ENCODE measurements at places on chromosomes 1 and 21.

DNA sequence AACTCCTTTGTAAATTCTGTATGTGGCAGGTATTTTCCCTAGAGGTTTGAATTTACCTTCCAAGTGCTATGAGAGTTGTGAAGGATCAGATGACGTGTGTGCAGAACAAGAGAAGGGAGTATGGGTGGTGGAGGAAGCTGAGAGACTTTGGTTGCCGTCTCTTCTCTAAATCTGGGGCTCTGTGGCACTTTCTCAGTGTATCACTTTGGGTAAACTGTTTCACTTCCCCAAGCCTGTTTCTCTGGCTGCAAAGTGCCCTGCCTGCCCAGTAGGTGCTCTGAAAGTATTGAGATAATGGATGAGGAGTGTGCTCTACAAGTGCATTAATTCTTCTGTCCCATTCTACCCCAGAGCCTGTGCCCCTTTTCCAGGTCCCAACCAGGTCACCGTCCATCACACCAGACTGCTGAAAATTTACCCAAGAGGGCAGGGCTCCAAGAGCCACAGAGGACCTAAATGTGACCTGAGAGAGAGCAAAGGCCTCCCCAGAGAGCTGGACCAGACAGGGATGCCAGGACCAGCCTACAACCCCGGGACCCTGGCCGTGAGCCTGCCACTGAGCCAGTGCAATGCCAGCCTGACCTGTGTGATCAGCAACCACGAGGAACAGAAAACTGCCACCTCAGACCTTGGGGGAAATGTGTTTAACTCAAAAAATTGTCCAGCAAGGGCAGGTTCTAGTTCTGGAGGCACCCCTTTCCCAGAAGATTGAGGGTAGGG, 131.6 kb upstream of the ETV3 start:
- no peak for DNase-seq

DNA sequence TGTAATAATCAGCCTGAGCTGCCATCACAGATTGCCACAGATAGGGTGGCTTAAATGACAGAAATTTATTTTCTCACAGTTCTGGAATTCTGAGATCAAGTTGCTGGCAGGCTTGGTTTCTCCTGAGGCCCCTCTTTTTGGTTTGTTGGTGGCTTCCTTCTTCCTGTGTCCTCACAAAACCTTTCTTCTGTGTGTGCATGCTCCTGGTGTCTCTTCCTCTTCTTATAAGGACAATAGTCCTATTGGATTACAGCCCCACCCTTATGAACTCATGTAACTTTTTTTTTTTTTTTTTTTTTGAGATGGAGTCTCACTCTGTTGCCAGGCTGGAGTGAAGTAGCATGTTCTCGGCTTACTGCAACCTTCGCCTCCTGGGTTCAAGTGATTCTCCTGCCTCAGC, 41.0 kb upstream of the F3 start:
- DNase-seq: no peak

- DNase-seq: no peak
Observed at GRCh38 chr1:221663321-221663720, 78.6 kb downstream of the DUSP10 start.

DNA sequence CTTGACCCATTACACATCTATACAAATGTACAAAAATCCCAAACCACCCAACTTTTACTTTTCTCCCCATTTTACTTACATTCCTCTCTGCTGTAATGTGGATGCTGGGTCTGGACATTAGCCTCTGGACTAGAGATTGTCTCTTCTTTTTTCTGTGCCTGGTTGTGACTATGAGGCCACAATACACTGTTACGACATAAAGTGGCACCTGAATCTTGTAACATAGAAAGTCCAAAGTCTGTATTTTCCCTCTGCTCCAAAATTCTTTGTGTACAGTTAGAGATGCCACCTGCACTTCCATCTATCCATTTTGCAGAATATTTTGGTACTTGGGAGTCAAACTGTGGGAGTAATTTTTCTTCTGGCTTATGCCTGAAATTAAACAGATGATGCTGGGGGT, 22.7 kb downstream of the C21orf91 start:
- DNase-seq: no peak

- DNase-seq: no peak
Observed at GRCh38 chr1:206672844-206673758, 11.6 kb upstream of the MAPKAPK2 start.

- no peak for DNase-seq
Observed at GRCh38 chr21:34580181-34580700, 34.7 kb downstream of the RCAN1 start.

DNA sequence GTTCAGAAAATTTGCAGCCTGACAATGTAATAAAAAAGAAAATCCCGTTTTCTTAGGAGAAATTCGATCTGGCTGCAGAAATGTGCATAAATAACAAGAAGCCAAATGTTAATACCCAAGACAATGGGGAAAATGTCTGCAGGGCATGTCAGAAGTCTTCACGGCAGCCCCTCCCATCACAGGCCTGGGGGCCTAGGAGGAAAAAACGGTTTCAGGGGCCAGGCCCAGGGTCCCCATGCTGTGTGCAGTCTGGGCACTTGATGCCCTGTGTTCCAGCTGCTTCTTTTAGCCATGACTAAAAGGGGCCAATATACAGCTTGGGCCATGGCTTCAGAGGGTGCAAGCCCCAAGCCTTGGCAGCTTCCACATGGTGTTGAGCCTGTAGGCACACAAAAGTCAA, 6.5 kb upstream of the PRDX6 start:
- DNase-seq: no peak

DNA sequence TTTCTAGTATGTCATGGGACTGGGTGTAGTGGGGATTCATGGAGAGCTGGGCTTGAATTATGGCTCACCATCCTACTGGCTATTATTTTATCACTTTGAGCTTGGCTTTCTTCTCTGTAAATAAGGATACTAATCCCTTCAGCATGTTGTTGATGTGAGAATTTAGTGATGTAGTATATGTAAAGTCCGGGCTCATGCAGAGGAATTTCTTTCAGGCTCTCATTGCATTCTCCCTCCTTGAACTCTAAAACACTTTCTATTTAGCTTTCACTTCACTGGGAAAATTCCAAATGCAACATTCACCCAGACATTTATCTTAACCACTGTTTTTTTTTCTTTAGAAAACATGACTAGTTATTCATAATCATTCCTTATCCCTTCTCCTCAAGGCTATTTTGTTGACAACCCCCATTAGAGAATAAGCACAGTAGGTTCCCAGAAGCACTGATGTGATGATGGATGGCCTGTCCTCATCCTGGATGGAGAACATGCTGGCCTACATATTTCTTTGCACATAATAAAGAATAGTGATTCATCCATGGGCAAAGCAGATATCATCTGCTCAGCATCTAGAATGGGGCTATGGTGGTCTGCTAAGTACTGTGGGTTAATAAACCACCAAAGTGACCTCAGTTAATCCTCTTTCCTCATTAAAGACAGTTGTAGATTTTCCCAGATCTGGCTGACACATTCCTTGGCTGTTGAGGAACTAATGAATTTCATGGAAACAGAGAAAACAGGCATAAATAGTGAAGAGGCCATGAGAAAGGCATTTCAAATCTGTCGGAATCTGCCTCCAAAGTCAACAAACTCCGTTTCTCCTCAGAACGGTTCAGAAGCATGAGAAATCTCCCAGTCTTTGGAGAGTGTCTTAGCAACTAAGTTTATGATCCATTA, 68.0 kb upstream of the CYP2J2 start:
- no peak for DNase-seq

- DNase-seq: no peak
Observed at GRCh38 chr1:5616366-5617178, 375.7 kb downstream of the NPHP4 start.

DNA sequence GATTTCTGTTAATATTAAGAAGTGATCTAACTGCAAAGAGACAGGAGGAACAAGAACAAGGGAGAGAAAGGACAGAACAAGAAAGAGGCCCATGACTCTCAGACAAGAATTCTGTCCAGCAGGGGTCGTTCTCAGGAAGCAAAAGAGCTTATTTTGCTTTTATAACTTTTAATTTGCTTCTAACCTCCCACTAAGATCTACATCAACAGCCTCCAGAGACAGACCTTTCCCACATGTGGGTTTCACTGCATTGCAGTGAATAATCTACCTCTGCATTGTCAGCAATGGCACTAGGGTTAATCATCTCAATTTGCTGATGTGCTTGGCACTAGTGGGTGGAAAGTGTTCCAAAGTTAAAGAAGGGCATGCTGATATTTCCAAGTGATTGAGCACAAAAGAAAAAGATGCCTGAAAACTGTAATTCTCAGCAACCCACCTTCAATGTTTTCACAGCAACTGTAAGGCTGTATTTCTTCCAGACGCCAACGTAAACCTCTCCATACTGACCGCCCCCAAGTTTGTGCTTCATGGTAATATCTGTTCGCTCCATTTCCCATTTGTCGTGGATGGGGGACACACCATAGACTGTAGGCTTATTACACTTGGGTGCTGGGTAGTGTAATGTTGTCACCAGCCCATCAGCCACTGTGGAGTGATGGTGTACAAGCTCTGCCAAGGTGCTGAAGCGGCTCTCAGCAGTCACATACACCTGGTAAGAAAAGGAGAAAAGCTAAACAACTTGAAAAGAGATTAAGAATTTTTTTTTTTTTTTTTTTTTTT, 39.5 kb downstream of the TOR3A start:
- DNase-seq: no peak

DNA sequence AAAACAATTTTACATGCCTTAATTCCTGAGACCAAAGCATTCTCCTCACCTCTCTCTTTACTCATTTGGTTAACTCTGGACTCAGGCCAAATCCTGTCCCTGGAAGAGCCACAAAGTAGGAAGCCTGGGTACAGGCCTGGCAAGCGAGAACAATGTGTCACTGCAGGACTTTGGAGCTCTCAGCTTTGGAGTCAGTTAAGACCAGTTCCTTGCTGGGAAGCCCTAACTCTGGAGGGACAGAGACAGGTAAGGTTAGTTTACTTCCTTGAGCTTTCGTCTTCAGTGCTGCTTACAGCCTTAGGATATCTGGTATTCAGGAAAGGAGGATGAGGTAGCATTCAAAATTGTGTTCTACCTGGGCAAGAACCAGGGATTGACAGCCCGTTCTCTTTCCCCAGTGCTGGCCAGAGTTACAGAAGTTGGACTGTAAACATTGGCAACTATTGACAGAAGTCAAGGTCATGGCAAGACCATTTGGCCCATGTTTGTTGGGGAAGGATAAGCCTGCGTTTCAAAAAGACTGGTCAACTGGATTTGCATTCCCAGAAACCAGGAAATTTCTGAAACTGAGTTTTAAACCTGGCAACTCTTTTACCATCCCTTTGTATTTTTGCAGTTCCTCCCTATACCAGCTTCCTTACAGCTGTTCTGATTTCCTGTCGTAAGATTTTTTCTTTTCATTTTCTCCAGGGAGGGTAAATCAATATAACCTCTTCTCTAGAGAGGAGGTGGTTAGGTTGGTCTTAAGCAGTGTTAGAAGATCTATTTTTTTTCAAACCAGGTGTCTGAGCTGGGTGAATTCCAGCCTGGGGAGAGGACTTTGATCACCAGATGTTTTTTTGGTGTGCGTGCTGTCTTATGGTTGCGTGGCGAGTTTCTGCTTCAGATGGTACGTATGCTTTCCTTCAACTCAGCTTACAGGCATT, at the start of gene C4BPB:
Gene C4BPB, plus strand, starts transcription at position 160 of the 926 bp plus-strand sequence. Its CDS starts 672 bp downstream, at position 832.
- no peak for DNase-seq

DNA sequence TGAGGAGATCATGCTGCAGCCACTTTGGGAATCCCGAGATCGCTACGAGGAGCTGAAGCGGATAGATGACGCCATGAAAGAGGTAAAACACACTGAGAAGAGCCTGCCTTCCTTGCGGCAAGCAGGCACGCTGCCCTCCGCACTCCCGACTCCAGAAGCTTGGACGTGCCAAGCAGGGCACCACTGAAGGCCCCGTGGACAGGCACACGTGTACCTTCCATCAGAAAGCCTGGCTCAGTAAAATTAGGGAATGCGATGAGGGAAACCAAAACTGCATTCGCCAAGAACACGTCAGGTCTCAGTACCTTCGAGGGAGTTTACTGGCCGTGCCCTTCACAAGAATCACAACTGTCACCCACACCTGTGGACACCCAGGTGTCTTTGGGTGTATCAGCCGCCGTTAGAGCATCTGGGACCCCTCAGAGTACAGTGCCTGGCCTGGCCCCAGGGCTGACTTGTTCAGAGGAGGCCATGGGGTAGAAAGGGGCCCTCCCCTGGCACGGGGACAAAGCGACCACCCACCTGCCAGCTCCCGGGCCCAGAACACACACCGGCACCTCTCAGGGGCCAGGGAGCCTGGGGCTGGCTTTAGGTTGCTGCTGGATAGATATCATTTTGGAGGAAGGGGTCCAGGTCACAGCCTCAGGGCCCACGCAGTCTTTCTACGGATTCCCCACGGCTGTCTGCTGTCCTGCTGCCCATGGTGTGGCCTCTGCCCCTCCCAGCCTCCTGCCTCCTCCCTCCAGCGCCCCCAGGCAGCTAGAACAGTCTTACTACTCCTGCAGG, 108.4 kb downstream of the WDR4 start:
- no peak for DNase-seq

GRCh38 chr1:6258675-6259074, 2.2 kb downstream of the GPR153 start:
- no peak for DNase-seq

DNA sequence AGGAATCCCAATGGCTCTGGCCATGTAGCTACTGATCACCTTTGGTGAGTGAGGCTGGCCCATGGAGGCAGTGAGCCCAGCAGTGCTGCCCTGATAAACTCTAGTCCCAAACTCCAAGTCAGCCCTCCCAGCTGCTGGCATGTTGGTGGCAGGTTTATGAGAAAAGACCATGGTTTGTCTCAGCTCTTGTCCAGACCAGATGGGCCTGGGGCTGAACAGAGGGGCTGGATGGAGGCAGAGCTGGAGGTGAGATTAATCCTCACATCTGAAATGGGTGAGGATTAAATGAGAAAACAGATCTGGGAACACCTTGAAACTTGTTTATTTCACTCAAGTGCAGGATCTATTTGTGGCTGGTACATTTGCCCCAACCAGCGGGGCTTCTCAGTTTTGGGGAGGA, 3.2 kb downstream of the TMEM269 start:
- no peak for DNase-seq

DNA sequence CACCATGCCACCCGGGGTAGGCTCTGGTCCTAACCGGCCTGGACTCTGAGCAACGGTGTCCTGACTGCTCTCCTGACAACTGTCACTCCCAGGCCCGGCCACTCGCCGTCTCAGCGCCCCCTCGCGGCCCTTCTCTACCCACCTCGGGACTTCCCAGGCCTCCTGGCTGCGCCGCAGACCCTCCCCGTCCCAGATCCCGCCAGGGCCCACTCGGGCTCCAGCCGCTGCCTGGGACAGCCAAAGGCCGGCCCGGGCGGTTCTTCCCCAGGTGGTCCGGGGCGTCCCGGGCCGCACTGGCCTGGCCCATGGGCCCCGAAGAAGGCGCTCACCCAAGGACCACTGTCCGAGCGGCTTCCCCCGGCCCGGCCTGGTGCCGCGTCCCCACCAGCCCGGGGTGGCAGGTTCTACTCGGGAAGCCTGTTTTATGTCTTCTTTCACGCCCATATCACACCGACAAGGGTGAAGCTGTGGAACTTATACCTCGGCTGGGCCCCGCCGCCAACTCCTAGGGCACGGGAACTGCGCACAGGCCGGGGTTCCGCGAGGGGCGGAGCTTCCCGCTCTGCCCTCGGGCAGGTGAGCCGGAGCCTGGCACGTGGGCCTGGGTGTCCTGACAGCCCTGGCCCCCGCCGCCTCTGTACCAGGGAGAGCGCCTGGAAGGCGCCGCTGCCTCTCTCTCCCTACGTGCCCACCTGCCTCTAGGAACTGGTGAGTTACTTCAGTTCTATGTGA, 138.3 kb downstream of the TTLL7 start:
- DNase-seq: no peak

GRCh38 chr1:231748760-231749415, 122.3 kb downstream of the DISC1 start:
- DNase-seq: no peak

GRCh38 chr1:196774175-196774574, 465 bp upstream of the CFHR3 start:
- DNase-seq: no peak
